AG09319 (cell line): ENCODE measurements at places on chromosomes 3 and 15.
A peak's percentile ranks its signal among the peaks of the same experiment; 100 is the strongest.

GRCh38 chr3:78757731-78758130 lies 1010.1 kb downstream of the ROBO1 start:
- no peak for DNase-seq

DNA sequence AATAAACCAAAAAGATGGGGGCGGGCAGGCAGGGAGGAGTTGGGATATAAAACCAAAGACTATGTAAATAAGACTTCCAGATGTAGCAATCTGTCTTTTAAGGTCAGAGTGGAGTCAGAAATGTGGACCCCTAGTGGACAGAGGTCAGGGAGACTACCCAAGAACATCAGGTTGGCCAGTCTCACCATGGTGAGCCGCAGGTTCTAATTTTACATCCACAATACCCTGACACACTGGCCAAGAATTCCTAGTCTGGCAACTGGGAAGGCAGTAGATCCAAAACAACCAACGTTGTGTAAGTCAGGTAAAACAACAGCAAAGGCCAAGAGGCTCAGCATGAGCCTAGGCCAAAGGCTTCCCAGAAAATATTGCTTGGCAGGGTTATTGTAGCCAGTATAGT lies 203.4 kb downstream of the FOXP1 start:
- no peak for DNase-seq

- DNase-seq: no peak
Observed at GRCh38 chr3:178389258-178389657, 147.0 kb upstream of the KCNMB2 start.

GRCh38 chr3:126316501-126316939 lies 40.7 kb downstream of the KLF15 start:
- DNase-seq: no peak

GRCh38 chr3:149401212-149401925 lies 23.9 kb upstream of the TM4SF1 start:
- DNase-seq: no peak

- no peak for DNase-seq
Observed at GRCh38 chr3:51391566-51392354, 675 bp downstream of the RBM15B start.

DNA sequence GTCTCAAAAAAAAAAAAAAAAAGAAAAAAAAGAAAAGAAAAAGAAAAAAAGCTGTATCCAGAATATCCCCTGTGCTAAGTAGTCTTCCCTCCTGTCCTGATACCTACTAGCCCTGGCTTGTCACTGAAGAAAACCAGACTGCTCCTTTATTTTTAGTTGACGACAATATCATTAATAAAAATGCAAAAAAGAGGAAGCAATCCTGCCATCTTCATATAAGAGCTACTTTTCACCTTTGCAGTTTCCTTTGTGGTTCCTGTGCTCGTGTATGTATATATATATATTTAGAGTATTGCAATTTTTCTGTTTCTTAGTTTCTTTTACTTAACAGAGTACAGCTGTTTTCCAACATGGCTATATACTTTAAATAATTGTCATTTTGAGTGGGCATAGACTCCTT lies 13.6 kb downstream of the C3orf20 start:
- DNase-seq: no peak

GRCh38 chr15:99738021-99738847 lies 5.0 kb upstream of the LYSMD4 start:
- DNase-seq: no peak

GRCh38 chr3:79006077-79006476 lies 761.7 kb downstream of the ROBO1 start:
- DNase-seq: no peak

DNA sequence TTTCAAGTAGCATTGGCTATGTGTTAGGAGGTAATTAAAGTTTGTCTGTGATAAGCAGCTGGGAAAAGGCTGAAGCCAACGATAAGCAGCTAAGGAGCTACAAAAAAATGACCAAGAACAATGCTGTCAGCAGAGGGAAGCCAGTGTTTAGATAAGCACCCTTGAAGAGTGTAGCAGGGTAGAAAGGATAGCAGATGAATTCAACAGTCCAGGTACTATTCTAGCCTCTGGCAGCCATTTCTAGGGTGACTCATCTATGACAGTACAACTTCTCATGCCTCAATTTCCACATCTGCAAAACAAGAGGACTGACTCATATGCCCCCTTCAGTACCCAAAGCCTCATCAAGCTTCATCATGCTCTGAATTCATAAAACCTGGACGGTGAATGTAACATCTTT lies 617.6 kb upstream of the UBE2E2 start:
- no peak for DNase-seq

DNA sequence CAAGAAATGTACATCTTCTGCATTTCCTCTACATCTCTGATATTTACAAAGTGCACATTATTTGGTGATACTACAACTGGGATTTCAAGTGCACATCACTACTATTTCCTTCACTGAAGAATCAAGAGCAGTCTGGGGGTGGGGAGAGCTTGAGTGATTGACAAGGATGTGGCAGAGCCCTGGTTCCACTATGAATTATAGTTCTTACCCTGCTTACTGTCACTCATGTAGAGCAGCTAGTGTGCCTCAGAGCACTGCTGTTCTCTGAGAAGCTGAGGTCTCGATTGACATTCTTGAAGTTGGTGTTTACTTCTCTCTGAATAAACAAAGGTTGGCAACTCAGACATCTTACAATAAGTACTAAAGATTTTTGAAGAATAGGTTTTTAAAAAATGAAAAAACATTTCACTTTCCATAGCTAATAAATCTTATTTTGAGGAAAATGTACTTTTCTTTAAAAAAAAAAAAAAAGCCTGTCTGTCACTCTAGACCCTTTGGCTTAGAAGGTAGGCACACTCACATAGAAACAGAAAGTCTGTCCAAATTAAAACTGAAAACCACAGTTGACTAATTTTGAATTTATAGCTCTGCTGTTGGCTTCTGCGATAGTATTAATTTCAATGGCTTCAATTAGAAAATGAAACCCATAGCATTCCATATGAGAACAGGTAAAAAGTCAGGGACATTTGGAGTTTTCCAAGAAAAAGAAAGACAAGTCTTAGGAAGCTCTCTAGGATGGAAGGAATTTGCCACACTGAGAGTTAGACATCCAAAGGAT lies 5.6 kb downstream of the GREM1 start:
- DNase-seq: no peak

GRCh38 chr3:49238274-49239127 lies 38.5 kb downstream of the C3orf62 start:
- no peak for DNase-seq

- peak; percentile 52 for DNase-seq
Observed at GRCh38 chr3:28916713-28917499, 364.0 kb upstream of the RBMS3 start.

GRCh38 chr3:100001526-100002270 lies 112.6 kb downstream of the FILIP1L start:
- no peak for DNase-seq

DNA sequence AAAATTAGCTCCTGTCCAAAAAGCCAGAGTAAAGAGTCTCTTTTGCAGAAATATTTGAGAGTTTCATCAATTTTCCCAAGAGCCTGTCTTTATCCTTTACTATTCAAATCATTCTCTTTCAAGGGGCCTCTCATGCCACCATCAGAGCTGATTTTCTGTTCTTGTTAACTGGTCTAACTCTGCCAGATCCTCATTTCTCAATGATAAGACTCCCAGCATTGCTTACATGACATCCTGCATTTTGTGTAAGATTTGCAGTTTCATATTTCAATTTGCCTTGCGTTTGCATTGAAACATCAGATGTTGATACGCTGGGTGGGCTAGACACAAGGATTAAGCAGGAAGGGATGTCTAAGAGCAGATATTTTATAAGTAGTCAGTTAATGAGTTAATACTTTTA lies 228.7 kb downstream of the TBL1XR1 start:
- DNase-seq: no peak

DNA sequence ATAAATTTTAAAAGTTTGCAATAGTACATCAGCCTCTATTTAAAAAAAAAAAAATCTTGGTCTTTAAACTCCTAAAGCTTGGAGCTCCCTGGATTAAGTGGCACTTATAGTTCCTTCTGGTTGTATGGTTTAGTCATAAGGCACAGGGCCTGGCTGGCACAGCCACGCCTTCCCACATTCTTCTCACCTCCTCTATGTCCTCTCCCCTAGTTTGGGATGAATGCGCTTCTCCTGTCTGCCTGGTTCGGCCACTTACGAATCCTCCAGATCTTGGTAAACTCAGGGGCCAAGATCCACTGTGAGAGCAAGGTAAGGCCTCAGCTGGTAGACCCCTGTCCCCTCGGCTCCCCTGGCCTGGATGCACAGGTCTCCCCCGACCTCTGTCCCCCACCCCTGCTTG lies 10.0 kb downstream of the ANKDD1A start:
- DNase-seq: no peak

GRCh38 chr3:128942161-128942952 lies 51.5 kb downstream of the CFAP92 start:
- DNase-seq: no peak

- no peak for DNase-seq
Observed at GRCh38 chr15:33344530-33344929, 33.8 kb downstream of the RYR3 start.

GRCh38 chr3:97504463-97504862 lies 260.1 kb upstream of the ARL6 start:
- no peak for DNase-seq

GRCh38 chr3:77053795-77054194 lies 13.9 kb downstream of the ROBO2 start:
- no peak for DNase-seq

DNA sequence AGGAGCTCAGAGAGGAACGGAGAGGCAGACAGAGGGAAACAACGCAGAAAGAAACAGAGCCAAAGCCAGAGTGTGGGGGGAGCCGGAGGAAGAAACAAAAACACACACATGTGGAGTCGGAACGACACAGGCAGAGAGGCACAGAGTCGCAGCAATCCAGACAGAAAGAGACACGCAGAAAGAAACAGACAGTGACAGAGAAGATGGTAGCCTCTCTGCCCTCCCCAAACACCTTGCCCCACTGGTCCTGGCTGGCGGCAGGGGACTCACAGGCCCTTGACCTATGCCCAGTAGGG lies 1.7 kb downstream of the NCKIPSD start:
- no peak for DNase-seq
